ENCODE measurements at places on chromosomes 7 and 10.
A peak's percentile ranks its signal among the peaks of the same experiment; 100 is the strongest.

- DNase-seq: no peak
These were observed 31.4 kb downstream of the LRRC17 start for GRCh38 chr7:102944241-102944640.

GRCh38 chr7:64872351-64873154, 30.5 kb upstream of the ZNF273 start:
- DNase-seq: no peak

DNA sequence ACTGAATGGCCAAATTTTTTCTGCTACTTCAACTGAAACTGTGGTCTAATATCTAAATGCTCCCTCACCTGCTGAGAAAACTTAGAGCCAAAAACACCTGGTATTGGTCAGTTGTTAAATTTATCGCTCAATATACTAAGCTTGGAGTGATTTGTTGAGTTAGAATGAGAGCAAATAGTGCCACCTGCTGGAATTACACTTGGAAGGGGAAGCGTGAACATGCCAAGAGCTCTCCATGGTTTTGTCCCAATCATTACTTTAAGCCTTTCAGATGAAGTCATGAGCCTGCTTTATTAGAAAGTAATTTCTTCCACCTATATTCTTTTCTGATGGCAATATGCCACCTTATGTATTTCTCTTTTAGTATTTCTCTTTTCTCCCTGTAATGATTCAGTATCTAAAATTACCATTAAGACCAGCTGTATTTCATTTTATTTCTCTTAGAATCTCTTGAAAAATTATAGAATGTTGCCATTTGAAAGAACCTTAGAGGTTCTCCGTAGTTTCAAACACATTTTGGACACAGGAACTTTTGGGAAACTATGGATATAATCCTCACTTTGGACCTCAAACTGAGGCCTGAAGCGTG, 447.8 kb upstream of the C7orf33 start:
- DNase-seq: peak; percentile 34

DNA sequence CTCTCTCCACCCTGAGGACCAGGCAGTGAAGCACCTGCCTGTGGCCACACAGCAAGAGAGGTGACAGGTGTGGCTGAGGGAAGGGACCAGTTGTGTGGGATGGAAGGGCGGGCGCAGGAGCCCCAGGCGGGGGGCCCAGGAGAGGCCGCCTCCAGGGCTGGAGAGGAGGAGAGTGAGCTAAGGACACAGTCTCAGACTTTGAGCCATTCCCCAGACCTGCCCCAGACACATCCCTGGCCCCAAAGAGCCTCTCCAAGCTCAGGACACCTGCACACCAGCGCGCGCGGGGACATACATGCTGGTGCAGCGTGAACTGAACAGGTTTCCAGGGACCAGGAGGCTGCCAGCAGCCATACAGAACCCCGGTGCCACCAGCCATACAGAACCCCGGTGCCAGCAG, 237.3 kb downstream of the MAD1L1 start:
- no peak for DNase-seq

GRCh38 chr10:115572740-115573455, 479.7 kb downstream of the ATRNL1 start:
- no peak for DNase-seq

DNA sequence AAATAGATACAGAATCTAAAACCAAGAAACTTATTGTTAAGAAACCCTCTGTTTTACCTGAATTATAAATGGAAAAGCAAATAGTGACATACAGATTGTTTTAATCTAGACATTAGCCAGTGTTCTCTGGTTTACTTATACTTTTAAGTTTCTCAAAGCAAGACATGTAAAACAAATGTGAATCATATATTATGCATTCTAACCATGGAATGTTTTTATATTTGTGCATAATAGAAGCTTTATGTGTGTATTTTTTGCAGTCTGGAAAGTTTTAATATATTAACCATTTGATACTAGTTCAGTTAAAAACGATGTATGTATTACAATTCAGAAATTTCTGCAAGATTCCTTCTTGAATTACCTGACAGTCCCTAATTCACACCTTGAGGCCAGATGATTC, 150.6 kb upstream of the TMEM72 start:
- DNase-seq: no peak

GRCh38 chr10:12482587-12482986, 133.2 kb downstream of the CAMK1D start:
- no peak for DNase-seq

DNA sequence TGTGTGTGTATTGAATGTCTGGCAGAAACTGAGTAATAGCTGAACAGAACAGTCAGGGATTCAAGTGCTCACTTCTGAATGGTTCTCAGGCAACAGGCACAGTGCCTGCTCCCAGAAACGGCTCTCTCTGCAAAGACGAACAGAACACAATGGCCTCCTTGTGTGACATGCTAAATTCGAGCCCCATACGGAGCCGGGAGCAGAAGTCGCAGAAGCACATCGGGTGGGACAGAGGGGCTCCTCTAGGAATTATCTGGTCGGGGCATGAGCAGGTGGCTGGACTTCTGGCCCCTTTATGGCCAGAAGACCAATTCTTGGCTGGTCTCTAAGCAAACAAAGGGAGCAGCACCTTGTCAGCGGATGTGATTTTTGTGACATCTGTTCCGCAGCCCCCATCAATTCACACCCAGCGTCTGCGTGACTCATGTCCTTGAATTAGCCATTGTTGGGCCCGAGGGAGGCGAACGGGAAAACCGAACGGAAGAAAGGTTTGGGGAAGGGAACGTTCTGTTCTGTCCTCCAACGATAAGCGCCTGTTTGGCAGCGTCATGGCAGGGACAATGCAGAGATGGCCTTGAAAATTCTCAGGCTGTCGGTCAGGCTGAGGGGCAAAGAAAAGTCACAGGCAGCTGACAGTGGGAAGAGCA, 47.3 kb upstream of the NPTX2 start:
- no peak for DNase-seq

DNA sequence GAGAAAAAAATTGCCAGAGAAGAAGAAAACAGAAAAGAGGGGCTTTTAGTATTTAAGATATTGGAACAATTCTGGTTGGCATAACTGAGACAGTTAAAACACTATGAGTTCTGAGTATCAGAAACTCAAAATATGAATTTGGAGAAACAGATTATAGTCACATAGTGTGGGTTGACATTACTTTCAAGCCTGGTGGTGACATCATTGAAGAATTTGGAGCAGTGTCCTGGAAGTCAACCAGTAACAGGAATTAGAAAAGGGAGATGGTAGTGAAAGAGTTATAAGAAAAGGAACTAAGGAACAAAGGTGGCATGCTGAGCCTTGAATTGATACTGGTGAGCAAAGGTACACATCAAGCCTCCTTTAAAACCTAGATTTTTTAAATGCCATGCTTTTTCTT, 88.2 kb downstream of the ZNF438 start:
- DNase-seq: no peak

GRCh38 chr7:33185786-33186185, 56.4 kb downstream of the BBS9 start:
- peak; percentile 12 for DNase-seq

GRCh38 chr7:1940402-1940786, 270.3 kb downstream of the ELFN1 start:
- no peak for DNase-seq
